ENCODE measurements at places on chromosomes 6 and 20.

DNA sequence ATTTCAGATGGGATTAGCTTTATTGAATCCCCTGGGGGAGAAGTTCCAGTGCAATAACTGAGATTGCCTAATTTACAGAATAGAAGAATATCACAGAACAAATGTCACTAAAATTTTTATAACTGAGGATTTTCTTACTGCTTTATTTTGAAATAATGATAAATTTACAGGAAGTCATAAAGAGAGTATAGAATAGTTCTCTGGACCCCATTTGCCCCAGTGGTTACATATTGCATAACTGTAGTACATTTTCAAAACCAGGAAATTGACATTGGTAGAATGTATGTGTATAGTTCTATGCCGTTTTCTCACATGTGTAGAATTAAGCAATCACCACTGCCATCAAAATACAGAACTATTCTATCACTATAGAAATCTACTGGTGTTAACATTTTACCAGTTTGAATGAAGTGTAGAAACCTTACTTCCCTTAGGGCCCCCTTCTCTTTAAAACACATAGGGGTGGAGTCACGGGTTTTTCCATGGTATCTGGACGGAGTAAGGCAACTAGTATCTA lies 18.3 kb downstream of the KIF6 start:
- DNase-seq = no peak

- no peak for DNase-seq
Measured at GRCh38 chr6:127079681-127080080, 38.8 kb upstream of the RSPO3 start.

- no peak for DNase-seq
Measured at GRCh38 chr6:89951574-89952104, 57.4 kb downstream of the GJA10 start.

DNA sequence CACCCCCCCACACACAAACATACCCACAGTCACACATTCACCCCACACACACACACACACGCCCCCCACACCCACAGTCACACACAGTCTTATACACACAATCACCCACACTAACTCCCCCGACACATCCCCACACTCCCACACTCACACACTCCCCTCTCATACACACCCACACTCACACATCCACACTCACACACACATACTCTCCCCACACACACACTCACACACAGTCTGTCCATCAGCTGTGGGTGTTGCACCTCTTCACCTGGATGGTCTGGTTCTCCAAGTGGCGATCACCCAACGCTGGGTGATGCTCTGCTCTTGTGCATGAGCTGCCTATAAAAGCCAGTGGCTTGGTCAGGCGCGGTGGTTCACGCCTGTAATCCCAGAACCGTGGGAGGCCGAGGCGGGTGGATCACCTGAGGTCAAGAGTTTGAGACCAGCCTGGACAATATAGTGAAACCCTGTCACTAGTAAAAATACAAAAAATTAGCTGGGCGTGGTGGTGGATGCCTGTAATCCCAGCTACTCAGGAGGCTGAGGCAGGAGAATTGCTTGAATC lies 158.9 kb downstream of the SMOC2 start:
- no peak for DNase-seq

DNA sequence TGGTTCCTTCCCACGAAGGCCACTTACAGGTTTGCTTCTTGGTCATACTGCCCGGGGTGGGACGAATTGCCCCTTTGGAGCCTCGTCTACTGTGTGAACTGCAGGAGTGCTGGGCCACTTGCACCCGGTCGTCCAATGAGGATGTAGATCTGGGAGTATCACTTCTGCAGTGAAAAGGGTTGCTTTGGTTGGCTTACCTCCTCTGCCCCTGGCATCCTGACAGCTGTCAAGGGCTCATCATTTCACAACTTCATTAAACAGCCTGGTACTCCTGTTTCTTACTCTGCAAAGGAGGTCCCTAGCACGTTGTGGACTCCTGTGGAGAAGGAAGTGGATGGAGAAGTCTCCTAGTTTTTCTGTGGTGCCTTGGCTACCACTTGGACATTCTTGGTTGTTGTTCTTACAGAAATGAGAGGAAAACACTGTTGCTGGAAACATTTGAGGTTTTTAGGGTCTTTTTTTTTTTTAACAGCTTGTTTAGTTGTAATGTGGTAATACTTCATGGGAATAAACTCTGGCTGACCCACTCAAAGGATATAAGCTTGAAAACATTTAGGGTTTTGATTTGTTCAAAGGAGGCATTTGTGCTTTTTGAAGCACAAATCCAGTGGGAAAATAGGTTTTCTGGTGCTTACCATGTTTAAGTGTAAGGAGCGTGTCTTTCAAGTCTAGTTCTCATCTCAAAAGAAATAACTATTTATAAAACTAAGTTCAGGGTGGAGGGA lies 60.7 kb downstream of the AKAP12 start:
- no peak for DNase-seq

DNA sequence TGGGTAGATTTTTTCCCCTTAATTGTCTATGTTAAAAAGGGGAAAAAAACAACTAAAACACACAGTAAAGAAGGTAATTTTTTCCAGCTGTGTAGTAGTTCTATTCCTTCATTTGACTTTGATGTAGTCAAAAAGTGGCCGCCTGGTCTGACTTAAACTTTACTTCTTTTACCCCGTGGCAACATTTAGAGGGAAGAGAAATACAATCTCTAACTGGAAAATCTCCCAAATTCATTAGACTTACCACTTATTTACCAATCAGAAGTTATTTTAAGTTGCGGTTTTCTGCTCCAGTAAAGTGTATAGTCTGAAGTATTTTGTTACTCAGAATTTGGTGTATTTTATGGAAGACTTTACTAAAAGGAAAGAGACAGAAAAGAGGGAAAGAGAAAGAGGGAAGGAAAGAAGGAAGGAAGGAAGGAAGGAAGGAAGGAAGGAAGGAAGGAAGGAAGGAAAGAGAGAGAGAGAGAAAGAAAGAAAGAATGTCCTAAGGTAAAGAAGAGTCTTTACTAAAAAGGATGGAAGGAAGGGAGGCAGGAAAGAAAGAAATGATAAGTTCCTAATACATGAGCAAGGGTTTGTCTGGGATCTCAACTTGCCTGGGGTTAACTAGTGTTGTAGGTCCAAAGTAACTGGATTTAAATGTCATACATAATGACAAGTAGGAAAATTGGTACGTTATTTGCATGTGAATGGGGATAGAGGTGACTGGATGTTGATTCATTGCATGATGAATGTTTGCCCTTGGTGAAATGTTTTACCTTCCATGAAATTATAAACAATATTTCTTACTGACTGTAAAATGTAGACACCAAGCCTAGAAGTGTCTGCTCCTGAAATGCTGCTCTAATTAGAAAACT lies 135.1 kb downstream of the SAMD5 start:
- DNase-seq = no peak

GRCh38 chr6:158767709-158768108 lies 51.5 kb downstream of the EZR start:
- DNase-seq = no peak

DNA sequence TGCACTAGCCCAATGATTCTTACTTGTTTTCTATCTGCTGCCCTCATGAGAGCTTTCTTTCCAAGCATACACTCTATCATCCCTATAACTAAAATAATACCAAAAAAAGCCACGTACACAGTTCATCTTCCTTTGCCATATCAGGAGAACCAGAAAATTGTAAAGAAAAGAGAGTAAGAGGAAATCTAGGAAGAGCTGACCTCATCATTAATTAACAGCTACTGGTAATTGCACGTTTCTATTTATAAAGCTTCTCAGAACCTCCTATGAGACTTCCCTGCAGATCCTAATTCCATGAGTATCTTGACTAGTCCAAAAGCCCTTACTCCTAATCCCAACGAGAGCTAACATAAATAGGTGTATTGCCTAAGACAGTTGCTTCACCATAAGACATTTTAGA lies 191.5 kb upstream of the RNF217 start:
- no peak for DNase-seq

- DNase-seq = no peak
Measured at GRCh38 chr6:131290955-131291354, 155.7 kb downstream of the AKAP7 start.

DNA sequence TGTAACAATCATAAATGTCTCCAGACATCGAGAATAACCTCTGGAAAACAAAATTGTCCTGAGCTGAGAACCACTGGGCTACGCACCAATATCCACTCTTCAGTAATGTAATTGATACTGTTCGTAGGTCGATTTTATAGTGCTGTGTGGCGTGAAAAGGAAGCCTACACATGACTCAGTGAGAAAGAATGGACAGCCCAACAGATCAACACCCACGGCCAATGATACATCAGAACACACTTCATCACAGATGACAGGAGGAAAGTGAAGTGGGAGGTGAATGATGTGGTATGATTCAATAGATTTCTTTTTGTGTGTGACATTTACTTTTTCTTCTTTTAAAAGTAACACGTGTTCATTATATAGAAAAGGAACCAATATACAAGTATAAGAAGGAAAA lies 93.5 kb downstream of the RPS12 start:
- no peak for DNase-seq

DNA sequence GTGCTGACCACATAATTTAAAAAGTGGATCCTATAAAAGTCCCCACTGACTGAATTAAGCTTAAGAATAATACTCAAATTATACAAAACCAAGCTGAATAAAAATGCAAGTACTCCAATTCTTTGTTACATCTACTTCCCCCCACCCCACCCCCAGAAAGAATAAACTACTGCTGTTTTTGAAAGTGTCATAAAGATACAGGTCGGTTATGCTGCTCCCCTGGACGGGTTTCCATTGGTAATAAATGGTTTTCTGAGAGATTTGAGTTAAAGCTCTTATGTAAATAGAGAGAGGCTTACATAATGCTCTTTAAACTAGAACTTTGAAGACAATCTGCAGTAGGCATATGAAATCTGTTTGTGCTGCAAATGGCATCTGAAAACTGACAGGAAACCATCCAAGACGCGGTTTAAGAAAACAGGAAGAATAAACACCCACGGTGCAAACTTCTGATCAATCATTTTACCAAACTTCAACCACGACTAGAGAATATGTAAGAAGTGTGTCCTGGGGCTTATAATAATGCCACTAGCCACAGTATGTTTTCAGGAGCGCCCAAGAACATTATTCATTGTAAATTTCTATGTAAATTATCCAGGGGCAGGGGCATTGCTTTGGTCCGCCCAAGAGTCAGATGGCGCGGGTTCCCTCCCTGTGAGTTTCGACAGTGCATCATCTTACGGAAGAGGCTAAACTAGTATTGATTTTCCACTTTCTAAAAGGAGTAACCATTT lies 10.8 kb upstream of the POU3F2 start:
- DNase-seq = no peak

GRCh38 chr6:108596956-108597355 lies 36.2 kb downstream of the FOXO3 start:
- DNase-seq = no peak

DNA sequence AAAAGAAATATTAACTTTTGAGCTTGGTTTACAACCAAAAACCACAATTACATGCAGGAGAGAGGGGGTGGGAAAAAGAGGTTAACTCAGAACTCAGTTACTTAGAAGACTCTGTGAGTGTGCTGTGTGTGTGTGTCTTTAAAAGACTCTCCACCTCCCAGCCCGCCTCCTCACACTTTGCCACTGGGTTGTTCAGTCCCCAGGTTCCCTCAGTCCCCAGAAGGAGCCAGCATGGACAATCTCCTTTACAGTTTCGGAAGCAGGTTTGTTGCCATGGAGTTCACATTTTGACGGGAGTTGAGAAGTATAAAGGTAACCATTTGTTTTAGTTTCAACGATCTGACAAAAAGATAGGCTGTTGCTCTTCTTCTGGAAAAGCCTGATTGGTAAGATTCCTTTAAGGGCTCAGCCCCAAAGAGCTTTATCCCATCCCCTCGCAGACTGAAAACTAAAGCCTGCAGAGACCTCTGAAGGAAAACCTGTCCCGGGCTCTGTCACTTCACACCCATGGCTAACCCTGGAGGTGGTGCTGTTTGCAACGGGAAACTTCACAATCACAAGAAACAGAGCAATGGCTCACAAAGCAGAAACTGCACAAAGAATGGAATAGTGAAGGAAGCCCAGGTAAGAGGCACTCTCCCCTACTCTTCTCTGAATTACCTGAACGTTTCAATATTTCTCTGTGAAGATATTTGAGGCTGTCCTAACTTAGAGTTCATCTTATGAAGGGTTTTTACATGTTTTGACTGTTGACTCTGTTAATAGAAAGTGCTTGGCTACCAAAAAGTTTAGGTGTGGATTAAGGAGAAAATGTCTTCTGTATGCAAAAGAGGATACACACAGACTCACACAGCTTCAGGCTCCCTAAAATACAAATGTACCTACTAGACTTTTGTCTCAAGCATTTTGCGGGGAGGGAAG lies at the start of gene SPTLC3:
SPTLC3 (plus strand) TSS at position 212 of the 921 bp plus-strand sequence; CDS start at position 508, 296 bp downstream.
- no peak for DNase-seq
